Type B pancreatic cell (in vitro differentiated cells): ENCODE measurements at places on chromosomes 5 and 9. TPM values are rescaled to one million over a fixed set of nuclear protein-coding genes. Genes with fewer than 3 reads are reported as not detected.

DNA sequence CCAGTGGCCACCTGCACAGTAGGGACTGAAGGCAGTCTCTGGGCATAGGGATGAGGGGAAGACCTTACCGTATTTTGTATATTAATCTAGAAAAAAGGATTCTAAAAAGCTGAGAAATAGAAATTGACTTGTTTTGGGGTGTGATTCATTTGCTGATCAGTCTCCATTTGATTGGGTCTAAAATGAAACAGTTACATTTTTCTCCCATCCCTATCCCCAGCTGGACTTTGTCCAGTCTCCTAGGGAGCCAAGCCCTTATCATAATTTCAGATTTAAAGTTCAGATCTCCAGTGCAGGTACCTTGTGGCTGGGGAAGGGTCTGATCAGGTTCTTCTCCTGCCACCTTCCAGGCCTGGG is 240.8 kb downstream of the FANCC start:
- H3K4me1 ChIP-seq = peaks cover 48% of the 10 kb centered on the region
- H3K27me3 ChIP-seq = no peaks in the 10 kb centered on the region
- DNase-seq = no peak
- peaks cover 32% of the 10 kb centered on the region for H3K36me3 ChIP-seq
- H3K4me3 ChIP-seq = no peak overlapping the region

DNA sequence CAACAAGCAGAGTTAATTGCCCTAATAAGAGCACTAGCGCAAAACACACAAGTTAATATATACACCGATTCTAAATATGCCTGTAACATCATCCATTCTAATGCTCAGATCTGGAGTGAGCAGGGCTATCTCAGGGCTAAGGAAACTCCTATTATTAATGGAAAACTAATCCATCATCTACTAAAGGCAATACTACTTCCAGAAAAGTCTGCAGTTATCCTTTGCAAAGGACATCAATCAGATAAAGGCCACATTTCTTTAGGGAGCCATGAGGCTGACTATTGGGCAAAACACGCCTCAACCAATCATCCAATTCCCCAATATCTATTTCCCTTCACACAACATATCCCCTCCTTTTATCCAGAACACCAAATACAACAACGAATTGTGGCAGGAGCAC is 1032.3 kb upstream of the NUDT12 start:
- no peak overlapping the region for H3K4me3 ChIP-seq
- no peak overlapping the region for H3K27ac ChIP-seq
- peaks cover 4% of the 10 kb centered on the region for H3K36me3 ChIP-seq

GRCh38 chr9:36640771-36641381 is 68.2 kb downstream of the MELK start:
- peaks cover 6% of the 10 kb centered on the region for H3K36me3 ChIP-seq
- H3K27me3 ChIP-seq = no peaks in the 10 kb centered on the region
- H3K27ac ChIP-seq = no peak overlapping the region
- no peak for DNase-seq
- H3K4me1 ChIP-seq = no peaks in the 10 kb centered on the region

Gene IFNE
- total RNA-seq = 0.19 and 0.75 TPM in 2 replicates

Gene SPATA31D4
- total RNA-seq = not detected in 2 replicates

Gene PPWD1
- 30.1 and 40.4 TPM in 2 replicates for total RNA-seq

Gene UBAC1
- 34.5 and 45.2 TPM in 2 replicates for total RNA-seq
